A549 treated with CORT108297 at 1 μM for 4 hours (cell line): ENCODE measurements at places on chromosomes 5 and 9. TPM values are rescaled to one million over a fixed set of nuclear protein-coding genes. Genes with fewer than 3 reads are reported as not detected.

The NEURL1B gene
- 2.5 to 3.9 TPM (median 3.3 TPM) in 5 replicates for total RNA-seq

The MLANA gene
- not detected in 5 replicates for total RNA-seq

The SLC6A18 gene
- total RNA-seq = not detected in 5 replicates

The FBXO38 gene
- total RNA-seq = 13.8 to 22.4 TPM (median 18.3 TPM) in 5 replicates
